ENCODE measurements at places on chromosomes 4 and X.

GRCh38 chr4:1851575-1852410 lies 4.2 kb downstream of the LETM1 start:
- no peak for DNase-seq

GRCh38 chr4:61336916-61337315 lies 136.8 kb downstream of the ADGRL3 start:
- no peak for DNase-seq

DNA sequence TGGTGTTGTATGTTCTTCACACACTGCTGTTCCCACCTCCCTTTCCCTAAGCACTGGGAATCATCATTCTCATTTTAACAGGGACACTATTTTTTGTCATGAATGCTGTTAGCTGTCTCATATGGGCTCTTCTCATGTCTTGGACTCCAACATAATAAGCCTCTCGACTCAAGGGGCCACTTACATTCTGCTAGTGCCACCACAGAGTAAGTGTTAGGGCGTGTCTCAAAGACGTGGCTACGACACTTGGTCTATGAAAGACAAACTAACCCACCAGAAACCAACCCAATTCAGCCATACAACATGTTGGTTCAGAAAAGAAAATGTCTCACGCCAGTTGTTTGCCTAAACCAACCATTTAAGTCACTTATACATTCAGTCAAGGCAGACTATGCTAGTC lies 32.2 kb downstream of the SEL1L3 start:
- DNase-seq: no peak

DNA sequence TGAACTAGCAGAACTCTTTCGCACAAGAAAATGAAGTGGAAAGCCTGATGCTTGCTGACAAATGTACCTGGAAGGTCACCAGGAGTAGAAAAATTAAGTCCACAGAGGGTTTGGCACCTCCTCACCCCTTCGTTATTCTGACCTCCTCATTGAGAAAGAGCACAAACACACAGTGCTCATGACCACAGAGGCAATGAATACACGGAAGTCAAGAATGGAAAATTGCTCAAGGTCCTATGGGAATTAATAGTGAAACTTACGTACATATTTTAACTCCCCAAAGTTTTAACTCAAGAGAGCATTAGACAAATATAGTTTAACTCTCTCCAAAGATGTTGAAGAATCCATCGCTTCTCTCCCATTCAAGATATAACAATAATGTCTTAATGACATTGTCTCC lies 83.6 kb upstream of the CAMK2D start:
- no peak for DNase-seq

- DNase-seq: no peak
Measured at GRCh38 chr4:61201561-61201960, 1.4 kb downstream of the ADGRL3 start.

DNA sequence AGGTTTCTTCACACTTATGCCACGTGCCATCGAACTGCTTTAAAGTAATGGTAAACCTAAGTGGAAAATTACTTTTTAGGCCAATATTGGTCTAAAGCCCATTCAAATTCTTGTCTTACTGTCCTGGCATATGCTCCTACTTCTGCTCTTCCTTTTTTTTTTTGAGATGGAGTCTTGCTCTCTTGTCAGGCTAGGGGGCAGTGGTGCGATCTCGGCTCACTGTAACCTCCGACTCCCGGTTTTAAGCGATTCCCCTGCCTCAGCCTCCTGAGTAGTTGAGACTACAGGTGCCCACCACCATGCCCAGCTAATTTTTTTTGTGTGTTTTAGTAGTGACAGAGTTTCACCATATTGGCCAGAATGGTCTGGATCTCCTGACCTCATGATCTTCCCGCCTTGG lies 129.0 kb upstream of the TECRL start:
- DNase-seq: no peak

GRCh38 chr4:4440333-4441061 lies 53.6 kb downstream of the NSG1 start:
- no peak for DNase-seq

GRCh38 chr4:137748616-137749015 lies 216.3 kb upstream of the PCDH18 start:
- DNase-seq: no peak

DNA sequence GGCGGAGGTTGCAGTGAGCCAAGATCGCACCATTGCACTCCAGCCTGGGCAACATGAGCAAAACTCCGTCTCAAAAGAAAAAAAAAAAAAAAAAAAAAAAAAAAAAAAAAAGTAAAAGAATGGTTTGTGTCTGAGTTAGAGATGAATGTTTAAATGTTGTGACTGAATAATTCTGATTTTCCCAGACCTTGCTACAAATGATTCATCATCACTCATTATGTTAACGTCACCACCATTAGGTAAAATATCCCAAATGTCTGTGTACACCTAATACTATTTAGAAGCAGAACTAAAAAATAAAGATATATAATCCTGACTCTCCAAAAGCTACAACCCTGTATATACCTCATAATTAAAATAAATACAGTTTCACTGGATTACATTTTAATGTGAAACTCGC lies 70.8 kb downstream of the HHIP start:
- DNase-seq: no peak

DNA sequence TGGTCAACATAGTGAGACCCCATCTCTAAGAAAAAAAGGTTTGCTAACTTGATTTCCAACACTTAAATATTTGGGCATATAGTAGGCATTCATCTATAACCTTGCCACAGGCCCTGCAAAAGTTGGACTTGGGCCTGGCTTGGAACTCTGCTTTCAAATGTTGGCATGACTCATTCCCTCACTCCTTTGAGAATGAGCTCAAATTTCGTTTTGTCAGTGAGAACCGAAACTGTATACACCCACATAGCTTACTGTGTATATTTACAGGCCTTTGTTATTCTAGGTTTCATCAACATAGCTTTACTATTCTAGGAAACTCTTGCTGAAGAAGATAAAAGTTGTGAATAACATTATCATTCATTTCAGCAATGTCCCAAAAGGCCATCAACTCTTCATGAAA lies 88.7 kb upstream of the ELOVL6 start:
- DNase-seq: peak; percentile 78

- no peak for DNase-seq
Measured at GRCh38 chr4:7584606-7585159, 150.0 kb upstream of the PSAPL1 start.

- DNase-seq: no peak
Measured at GRCh38 chr4:186957952-186958555, 234.4 kb upstream of the FAT1 start.

DNA sequence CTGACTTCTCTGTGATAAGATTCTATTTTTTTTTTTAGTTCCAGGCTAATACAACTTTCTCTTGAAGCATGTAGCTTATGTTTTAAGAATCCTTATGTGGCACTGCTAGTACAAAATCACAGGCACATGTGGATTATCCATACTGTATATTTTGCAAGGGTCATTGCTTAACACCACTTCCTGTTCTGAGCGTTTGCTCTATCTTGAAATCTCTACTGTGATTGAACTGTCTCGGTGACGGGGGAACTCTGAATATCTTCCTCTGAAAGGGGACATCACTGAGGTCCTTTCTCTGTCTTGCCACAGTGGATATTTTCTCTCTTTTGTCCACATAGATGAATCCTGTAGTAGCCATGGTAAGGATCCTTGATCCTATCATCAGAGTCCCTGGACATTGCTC lies 2.1 kb upstream of the WFS1 start:
- no peak for DNase-seq

DNA sequence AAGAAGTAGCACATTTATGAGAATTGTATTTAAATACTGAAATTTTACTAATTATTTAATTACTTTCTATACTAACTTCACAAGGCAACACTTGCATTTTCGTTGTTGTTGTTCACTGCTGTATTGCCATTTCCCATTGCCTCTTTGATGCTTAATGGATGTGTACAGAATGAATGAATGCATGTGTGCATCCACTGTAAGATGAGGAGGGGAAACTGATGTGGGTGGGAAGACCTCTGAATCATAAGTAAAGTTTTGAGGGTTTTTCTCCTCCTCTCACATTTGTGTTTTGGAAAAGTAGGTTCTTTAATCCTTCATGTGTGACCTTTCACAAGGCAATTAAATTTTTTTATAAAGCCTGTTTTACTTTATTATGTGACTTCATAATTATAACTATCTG lies 46.8 kb downstream of the PDLIM5 start:
- DNase-seq: no peak

- DNase-seq: no peak
Measured at GRCh38 chrX:129772796-129773431, 6.8 kb upstream of the SASH3 start.

- DNase-seq: peak; percentile 32
Measured at GRCh38 chr4:68369142-68369805, 19.4 kb upstream of the YTHDC1 start.

DNA sequence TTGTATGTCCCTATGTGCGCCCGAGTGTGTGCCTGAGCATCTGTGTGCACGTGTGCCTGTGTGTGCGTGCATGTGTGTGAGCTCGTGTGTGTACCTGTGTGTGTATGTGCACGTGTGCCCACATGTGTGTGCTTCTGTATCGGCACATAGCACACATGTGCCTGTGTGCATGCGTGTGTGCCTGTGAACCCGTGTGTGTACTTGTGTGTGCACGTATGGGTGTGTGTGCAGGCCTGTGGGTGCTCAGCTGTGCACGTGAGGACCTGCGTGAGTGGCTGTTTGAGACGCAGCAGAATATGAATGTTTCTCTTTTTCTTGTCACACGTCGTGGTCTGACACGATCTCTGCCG lies 4.3 kb downstream of the AKAP17A start:
- DNase-seq: no peak

- no peak for DNase-seq
Measured at GRCh38 chr4:110704748-110705439, 82.0 kb upstream of the PITX2 start.

- no peak for DNase-seq
Measured at GRCh38 chrX:136262243-136262642, 11.0 kb upstream of the MAP7D3 start.

GRCh38 chr4:14259936-14260335 lies 632.4 kb upstream of the BOD1L1 start:
- DNase-seq: no peak

GRCh38 chrX:106247162-106247561 lies 79.1 kb downstream of the PWWP3B start:
- DNase-seq: no peak

- no peak for DNase-seq
Measured at GRCh38 chr4:146976145-146976544, 30.5 kb upstream of the TTC29 start.

DNA sequence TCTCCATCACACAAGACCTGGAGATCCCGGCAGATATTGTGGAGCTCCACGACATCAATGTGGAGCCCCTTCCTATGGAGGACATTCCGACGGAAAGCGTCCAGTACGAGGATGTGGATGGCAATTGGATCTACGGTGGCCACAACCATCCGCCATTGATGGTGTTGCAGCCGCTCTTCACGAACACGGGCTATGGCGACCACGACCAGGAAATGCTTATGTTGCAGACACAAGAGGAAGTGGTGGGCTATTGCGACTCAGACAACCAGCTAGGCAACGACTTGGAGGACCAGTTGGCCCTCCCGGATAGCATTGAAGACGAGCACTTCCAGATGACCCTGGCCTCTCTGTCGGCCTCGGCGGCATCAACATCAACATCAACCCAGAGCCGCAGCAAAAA lies 717 bp downstream of the YY2 start:
- DNase-seq: no peak

DNA sequence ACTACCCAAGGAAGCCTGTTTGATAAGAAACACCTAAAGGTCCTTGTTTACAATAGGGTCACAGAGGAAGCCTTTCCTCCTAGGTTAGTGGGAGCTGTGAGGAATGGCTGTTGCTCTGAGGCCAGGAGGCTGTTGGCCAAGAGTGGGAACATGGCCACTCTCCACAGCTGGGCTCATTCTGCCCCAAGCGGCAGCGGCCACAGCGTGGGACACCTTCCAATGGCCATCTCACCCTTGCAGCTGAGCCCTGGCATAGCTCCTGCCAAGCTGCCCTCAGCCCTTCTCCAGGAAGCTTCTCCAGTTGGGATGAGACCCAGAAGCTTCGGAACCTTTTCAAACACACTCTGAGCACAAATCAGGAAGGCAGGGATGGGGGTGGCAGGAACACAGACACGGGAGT lies 111.8 kb upstream of the MAP3K15 start:
- DNase-seq: peak; percentile 31

DNA sequence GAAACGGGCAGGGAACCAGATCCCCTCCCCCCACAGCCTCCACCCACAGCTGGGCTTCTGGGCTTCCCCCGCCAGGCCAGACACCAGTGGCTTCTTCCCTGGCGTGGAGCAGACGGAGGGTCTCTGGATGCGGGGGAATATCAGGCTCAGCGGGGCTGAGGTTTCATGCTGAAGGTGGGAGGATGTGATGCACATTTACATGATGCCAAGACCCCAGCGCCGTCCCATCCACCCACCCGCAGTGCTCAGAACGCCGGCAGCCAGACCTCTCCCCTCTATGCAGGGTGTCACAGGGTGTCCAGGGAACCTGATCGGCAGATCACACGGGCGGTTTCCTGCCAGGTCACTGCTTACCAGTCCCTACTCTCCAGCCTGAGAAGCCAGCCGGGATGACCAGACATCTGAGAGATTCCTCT lies 12.8 kb upstream of the TNIP2 start:
- DNase-seq: no peak

GRCh38 chr4:112552668-112553067 lies 36.7 kb upstream of the NEUROG2 start:
- DNase-seq: peak; percentile 66

- DNase-seq: no peak
Measured at GRCh38 chr4:178037459-178038214, 595.4 kb upstream of the AGA start.

GRCh38 chr4:147773261-147774184 lies 41.6 kb downstream of the ARHGAP10 start:
- DNase-seq: peak; percentile 14

DNA sequence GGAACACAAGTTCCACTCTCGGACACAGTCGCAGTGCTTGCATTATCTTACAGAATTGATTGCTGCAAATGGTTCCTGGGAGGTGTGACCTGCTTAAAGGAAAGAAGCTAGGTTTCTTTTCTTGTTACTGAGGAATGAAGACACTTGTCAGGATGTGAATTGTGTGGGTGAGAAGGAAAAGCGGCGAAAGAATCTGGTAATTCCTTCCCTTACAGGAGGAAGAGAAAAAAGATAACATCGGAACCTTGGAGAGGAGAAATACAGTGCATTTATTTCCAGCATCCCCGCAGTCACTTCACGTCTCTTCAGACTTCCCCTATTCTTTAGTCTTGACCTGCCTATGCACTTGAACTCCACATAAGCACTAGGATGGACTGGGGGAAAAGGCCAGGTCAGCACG lies 389 bp upstream of the CCSER1 start:
- no peak for DNase-seq

- DNase-seq: no peak
Measured at GRCh38 chrX:108224218-108224617, 132.6 kb downstream of the ATG4A start.

DNA sequence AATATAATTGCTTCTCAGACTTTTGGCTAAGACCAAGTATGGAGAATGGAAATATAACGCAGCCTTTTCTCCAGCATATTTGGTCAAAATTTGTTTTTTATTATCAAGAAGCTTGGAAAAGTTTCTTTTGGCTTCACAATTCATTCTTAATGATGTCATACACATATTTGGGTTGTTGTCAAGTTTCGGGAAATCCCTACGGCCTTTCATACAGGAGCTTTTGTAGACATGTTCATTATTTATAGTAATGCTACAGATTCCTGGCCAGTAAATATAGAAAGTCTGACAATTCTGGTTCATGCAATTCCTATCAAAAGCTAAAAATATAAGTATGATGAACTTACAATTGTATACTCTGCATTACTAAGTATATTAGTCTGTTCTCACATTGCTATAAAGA lies 112.9 kb downstream of the IRF2 start:
- peak; percentile 28 for DNase-seq

- no peak for DNase-seq
Measured at GRCh38 chr4:85676050-85676425, 201.1 kb downstream of the ARHGAP24 start.
